ENCODE measurements at places on chromosomes 7 and 10.

GRCh38 chr10:74730246-74730645, 96.2 kb upstream of the KAT6B start:
- no peak for DNase-seq

GRCh38 chr7:38102507-38102906, 75.5 kb upstream of the STARD3NL start:
- DNase-seq, result no peak

- no peak for DNase-seq
These were observed 324.1 kb downstream of the PHF14 start for GRCh38 chr7:11297764-11298163.

DNA sequence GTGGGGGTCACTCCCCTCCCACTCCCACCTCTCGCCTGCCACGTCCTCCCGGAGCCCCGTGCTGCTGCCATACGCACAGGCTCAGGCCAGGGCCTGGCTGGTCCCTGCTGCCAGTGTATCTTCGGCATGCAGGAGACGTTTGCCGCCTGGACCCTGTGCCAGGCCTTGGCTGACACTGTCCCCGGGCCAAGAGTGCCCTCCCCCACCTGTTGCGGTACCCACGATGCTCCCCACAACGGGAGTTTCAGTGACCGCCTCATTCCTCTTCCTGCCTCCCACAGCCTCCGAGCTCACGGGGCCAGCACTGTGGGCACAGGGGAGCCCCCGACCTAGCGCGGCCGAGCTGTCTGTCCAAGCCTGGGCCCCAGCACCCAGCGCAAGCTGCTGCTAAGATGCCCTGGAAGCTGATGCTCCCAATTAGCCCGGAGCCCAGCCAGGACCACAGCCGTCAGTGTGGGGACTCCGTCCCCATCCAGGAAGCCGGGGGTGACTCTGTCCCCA, 7.4 kb downstream of the TTYH3 start:
- peak; percentile 26 for DNase-seq

GRCh38 chr7:44783407-44783806, 13.1 kb upstream of the PPIA start:
- no peak for DNase-seq

- DNase-seq, result no peak
These were observed 36.7 kb downstream of the ZC3HAV1 start for GRCh38 chr7:139072796-139073195.

- no peak for DNase-seq
These were observed 75.2 kb downstream of the TRIL start for GRCh38 chr7:28882869-28883470.

DNA sequence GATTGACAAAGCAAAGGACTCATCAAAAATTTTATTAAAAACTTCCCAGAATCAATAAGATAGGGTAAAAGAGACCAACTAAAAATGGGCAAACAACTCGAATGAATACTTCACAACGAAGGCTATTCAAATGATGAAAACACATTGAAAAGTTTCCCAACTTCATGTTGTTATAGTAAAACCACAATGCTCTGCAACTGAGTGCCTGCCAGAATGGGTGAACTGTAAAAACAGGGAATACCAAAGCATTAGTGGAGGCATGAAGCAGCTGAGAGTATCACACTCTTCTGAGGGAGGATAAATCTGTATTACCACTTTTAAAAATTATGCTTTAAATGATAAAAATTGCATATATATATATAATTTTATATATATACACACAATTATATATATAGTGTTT, 1214.7 kb downstream of the SORCS3 start:
- DNase-seq, result no peak

DNA sequence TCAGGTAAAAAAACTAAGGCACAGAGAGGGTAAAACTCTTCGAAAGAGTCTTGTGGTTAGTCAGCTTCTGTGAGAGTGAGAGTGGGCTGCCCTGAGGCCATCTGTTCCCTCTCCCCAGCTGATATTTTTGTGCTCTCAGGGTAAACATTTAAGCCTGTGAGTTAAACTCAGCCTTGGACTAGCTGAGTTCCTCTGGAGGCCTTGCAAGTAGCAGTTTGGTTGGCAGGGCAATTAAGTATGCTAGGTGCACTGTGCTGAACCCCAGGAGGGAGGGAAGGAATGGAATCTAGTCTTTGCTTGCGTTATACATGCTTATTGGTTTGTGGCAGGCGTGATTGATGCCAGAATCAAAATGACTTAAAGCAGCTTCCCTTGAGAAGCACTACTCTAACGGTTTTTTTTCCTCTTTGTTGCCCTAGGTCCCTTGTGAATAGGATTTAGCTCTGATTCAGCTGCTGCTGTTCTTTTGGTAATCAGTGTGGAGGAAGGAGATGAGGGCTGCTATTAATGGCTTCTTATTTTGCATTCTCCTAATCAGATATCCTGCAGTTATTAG, 140.2 kb downstream of the AUTS2 start:
- no peak for DNase-seq

DNA sequence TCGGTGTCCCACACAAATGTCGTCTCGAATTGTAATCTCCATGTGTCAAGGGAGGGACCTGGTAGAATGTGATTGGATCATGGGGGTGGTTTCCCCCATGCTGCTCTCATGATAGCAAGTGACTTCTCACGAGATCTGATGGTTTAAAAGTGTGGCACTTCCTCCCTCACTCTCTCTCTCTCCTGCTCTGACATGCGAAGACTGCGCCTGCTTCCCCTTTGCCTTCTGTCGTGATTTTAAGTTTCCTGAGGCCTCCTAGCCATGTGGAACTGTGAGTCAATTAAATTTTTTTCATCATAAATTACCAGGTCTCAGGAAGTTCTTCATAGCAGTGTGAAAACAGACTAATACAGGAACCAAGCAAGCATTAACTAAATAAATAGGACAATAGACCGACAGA, 229.1 kb downstream of the GFRA1 start:
- no peak for DNase-seq

- DNase-seq, result no peak
These were observed 21.6 kb downstream of the HIP1 start for GRCh38 chr7:75716992-75717626.

GRCh38 chr10:93751832-93752231, 5.9 kb upstream of the LGI1 start:
- no peak for DNase-seq

DNA sequence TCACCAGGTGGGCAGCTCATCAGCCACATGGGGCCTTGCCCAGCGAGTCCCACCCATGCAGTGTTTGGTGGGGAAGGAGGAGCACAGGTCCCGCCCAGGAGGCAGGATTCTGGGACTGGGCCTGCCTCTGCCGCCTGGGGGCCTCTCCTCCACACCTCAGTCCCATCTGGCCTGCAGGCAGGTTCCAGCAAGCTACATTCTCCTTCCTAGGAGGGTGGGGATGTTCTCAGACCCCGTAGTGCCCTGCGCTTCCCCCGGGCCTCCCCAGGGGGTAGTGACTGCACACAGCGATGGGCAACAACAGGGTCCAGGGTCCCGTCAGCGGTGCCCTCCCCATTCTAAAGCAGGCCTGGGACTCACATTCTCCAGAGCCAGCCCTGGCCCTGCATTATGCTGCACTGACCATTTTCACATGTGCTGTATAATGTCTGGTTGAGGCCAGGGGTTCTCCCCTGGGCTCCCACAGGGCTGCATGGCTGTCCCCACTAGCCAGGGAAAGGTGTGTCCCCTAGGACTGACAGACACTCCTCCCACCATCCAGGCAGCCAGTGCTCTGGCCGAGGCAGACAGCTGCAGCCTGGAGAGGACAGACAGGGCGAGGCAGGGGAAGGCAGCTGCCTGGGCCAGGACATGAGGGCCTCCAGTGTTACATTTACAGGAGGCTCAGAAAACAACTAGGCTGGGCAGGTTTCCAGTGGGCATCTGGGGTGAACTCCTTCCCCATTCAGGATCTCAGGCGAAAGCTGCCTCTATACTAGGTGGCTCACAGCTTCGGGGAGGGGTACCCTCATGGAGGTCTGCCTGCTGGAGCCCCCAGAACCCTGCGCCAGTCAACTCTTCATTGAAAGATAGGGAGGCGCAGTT, 9.3 kb downstream of the RASGEF1A start:
- DNase-seq, result no peak

DNA sequence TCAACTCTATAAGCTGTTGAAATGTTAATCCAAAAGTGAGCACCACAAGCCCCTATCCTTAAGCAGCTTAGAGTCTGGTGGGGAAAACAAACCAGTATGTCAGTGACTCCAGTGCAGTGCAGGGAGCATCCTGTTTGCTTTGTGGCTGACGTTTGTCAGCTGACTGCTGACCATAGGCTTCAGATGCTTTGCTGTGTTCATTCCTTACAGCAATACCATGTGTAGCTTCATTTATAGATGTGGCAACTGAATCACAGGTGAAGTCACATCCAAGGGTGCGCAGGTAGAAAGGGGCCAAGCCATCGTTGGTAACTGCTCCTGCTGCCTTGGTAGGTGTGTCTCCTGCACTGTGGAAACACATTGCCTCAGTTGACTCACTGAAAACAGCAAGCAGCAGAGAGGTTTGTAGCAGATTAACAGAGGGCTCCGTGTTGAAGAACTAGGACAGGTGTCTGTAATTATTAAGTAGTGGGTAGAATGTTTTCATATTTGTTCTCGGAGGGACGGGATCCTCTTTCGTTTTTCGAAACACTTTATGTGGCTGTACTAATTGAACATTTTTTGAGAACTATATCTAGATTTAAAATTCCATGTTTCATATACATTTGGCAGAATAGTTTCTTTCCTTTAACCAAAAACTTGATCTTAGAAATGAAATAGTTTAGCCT, 2.0 kb downstream of the INSIG1 start:
- DNase-seq, result no peak

- no peak for DNase-seq
These were observed 170.7 kb downstream of the GATA3 start for GRCh38 chr10:8225187-8225586.

- DNase-seq, result peak; percentile 84
These were observed 96.1 kb downstream of the SH3PXD2A start for GRCh38 chr10:103759100-103759781.

DNA sequence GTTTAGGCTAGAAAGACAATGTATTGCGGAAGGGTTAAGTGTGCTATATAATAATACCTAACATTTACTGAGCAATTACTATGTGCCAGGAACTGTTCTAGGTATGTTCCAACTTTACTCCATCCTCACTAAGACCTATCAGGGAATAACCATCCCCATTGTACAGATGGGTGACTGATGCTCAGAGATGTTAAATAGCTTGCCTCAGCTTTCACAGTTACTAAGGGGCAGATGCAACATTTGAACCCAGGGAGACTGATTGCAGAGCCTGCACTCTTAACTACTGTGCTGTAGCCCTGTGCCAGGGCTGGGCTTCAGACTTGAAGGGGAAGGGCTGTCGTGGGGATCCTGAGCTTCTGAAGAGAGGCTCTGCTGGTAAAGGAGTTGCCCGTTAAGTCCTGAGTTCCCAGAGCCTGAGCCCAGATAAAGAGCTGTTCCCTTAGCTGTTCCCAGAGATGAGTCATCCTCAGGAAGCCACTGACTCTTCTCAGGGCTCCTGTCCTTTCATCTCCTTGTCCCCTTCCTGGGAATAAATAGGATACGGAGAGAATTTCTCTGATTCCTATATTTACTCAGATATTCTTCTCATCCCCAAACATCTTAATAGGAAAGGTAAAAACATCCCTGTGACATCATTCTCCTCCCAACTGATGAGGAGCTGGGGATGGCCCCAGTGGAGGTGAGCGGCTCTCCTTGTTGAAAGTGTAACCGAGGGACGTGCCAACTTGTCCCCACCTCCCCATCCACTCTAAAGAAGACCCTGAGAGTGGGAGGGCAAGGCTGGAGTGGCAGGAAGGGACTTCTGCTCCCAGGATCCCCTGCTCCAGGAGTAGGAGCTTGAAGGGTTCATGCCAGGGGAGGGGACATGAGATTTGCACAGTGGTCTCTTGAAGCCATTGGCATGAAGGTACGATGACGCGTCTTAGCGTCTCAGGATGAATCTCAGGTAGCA, 28.0 kb upstream of the HABP2 start:
- no peak for DNase-seq

- no peak for DNase-seq
These were observed 67.8 kb upstream of the AKR1E2 start for GRCh38 chr10:4758256-4758655.

GRCh38 chr7:139850906-139851305, 21.8 kb downstream of the TBXAS1 start:
- DNase-seq, result no peak

GRCh38 chr10:28728366-28728765, 51.0 kb downstream of the BAMBI start:
- no peak for DNase-seq

- DNase-seq, result peak; percentile 5
These were observed 145.5 kb upstream of the AGR3 start for GRCh38 chr7:17027143-17027788.

GRCh38 chr7:7104314-7104698, 78.0 kb upstream of the C1GALT1 start:
- no peak for DNase-seq

- DNase-seq, result no peak
These were observed 17.4 kb upstream of the CCL26 start for GRCh38 chr7:75789361-75789924.

- DNase-seq, result no peak
These were observed 1150.3 kb downstream of the TYW1 start for GRCh38 chr7:68146983-68147382.

DNA sequence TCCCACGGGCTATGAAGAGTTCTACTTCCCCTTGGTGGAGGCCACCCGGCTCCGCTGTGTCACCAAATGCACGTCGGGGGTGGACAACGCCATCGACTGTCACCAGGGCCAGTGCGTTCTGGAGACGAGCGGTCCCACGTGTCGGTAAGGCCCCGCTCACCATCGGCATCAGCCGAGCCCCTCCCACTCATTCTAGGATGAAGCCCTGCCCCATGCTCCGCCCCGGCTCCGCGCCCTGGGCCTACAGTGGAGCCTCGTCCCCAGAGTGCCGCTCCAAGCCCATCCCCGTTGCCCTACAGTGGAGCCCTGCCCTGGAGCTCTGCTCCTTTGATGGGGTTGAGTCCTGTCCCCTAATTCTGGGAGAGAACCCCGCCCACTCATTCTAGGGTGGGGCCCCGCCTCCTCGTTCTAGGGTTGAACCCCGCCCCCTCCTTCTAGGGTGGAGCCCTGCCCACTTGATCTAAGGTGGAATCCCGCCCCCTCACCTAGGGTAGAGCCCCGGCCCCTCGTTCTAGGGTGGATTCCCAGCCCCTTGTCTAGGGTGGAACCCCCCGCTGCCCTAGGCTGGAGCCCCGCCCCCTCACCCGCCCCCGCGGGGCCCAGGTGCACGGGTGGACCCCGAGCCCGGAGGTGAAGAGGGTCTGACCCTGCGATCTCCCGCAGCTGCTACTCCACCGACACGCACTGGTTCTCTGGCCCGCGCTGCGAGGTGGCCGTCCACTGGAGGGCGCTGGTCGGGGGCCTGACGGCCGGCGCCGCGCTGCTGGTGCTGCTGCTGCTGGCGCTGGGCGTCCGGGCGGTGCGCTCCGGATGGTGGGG, 3.4 kb upstream of the MUC12 start:
- DNase-seq, result no peak

GRCh38 chr10:112002206-112002605, 181.4 kb downstream of the GPAM start:
- DNase-seq, result no peak

GRCh38 chr7:42915356-42915755, 3.5 kb upstream of the C7orf25 start:
- DNase-seq, result no peak

DNA sequence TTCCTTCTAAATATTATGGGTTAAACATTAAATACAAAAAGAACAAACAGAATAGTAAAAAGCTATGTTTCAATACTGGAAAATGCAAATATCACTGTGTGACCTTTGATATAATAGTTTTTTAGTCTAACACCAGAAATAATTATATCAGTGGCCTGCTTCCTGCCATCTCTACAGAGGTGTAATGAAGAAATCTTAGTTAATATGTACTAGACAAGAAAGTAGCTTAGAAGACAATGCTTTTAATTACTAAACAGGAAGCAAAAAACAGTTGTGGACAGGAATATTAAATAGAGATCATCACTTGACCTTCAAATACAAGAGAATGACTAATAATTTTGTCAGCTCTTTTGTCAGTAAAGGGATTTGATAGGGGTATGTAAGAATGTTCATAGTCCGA, 47.4 kb upstream of the LRRN3 start:
- DNase-seq, result no peak

Data from hippocampal formation (tissue), 2 donors.